ENCODE measurements at places on chromosomes 2 and 18.

GRCh38 chr2:159639071-159639470 is 22.7 kb upstream of the BAZ2B start:
- DNase-seq, result no peak

DNA sequence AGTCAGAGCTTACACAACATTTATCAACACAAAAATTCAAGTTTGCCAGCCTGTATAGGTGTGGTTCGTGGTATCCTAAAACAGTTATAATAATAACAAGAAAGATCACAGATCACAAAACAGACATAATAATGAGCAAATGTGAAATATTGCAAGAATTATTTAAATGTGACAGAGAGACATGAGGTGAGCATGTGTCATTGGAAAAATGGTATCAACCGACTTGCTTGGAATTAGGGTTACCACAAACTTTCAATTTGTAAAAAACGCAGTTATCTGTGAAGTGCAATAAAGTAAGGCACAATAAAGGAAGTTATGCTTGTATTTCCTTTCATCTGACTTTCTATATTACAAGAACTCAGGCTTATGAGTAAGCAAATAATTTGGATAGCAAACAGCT is 116.8 kb downstream of the IKZF2 start:
- DNase-seq, result no peak

- no peak for DNase-seq
Observed at GRCh38 chr2:129732630-129733026, 246.8 kb upstream of the RAB6C start.

GRCh38 chr2:42770288-42771131 is 6.6 kb upstream of the OXER1 start:
- DNase-seq, result no peak

DNA sequence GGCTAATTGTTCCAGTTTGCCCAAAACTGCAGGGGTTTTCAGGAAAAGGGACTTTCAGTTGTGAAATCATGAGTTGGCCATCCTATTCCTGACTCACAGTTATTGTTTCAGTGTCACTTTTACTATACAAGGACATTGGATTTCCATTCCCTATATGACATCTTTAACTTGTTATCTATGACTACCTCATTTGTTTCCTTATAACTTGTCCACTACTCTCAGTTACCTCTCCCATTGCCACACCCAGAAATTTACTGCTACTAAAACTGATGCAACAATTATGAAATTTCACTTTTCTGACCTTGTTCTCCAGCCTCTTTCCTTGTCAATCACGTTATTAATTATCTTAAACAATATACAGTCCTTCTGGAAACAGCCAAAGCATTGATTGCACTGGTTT is 116.5 kb upstream of the ZNF804A start:
- DNase-seq, result no peak

GRCh38 chr18:54218299-54218698 is 6.2 kb downstream of the MBD2 start:
- no peak for DNase-seq

DNA sequence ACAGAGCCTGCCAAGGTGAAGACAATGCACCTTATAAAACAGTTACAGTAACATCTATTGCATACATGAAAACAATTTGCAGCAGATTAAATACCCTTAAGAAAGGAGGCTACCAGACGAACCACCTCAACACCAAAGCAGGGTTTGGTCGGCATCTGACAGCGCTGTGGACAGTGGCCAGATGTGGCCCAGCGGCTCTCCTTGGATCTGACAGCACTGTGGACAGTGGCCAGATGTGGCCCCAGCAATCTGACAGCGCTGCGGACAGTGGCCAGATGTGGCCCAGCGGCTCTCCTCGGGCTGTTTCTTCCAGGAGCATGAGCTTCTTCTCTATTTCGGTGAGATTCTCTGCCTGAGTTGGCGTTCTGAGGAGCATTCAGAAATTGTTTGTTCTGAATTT is 211.6 kb downstream of the ANKRD30B start:
- no peak for DNase-seq

DNA sequence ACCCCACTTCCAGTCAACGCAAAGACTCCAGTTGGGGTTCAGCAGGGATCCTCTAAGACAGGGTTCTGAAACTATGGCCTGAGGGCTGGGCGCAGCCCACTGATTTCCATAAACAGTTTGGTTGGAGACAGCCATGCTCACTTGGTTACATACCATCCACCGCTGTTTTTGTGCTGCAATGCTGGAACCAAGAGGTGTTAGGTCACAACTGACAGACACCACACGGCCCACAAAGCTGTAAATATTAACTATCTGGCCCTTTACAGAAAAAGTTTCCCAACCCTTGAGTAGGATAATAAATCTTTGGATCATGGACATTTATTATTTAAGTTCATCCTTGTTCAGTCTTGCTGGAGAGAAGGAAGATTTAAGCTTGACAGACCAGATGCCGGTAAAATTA is 8.4 kb upstream of the CD226 start:
- DNase-seq, result no peak

DNA sequence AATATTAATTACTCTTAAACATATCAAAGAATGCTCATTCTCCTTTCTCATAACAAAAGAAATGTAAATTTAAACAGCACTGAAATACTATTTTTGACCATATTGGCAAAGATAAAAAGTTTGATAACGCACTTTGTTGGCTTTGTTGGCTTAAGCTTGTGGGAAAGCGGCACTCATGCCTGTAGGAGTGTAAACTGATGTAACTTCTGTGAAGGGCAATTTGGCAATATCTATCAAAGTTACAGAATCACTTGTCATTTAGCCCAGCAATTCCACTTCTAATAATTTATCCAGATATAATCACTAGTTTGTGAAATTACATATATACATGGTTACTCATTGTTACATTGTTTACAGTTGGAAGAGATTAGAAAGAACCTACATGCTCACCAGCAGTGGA is 311.8 kb upstream of the STON1 start:
- no peak for DNase-seq

- no peak for DNase-seq
Observed at GRCh38 chr18:77147418-77147852, 14.9 kb upstream of the MBP start.

GRCh38 chr2:96957244-96957643 is 29.1 kb downstream of the FAM178B start:
- no peak for DNase-seq

DNA sequence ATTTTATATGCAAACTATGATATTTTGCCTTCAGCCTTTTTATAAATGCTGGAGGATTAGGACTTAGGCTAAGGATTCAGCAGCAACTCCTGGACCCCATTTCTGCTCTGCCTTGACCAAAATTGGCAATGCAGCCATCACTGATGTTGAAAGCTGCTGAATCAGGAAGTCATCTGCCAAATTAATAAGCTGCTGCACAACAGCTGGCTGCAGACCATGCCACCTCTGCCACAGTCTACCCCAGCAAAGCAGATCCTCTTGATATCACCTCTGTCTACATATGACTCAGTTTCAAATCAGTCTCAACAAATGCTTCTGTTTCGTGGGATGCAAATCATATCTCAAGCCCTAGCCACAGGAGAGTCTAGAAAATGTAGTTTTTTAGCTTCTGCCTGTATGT is 7.1 kb upstream of the SOS1 start:
- no peak for DNase-seq

DNA sequence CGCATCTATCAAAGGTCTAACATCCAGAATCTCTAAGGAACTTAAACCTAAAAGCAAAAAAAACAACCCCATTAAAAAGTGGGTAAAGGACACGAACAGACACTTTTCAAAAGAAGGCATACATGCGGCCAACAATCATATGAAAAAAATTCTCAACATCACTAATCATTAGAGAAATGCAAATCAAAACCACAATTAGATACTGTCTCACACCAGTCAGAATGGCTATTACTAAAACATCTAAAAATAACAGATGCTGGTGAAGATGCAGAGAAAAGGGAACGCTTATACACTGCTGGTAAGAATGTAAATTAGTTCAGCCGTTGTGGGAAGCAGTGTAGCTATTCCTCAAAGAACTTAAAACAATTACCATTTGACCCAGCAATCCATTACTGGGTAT is 38.0 kb downstream of the PPP3R1 start:
- no peak for DNase-seq

DNA sequence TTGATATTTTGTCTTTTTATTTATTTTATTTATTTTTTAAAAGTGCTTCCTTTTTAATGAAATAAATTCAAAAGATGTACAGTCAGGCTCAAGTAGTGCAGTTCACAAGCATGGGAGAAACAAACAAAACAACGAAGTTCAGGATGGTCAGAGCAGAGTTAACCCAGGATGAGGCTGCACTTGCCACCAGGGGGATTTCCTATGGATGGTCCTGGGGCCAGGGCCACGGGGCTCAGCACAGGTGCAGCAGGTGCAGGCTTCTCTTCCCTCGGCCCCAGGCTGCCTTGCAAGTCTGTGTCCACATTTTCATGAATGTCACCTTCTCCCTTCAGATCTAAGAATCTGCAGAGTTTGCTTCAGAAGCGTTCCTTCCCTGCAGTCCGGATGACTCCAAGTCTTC is 76.5 kb downstream of the CDCA7 start:
- no peak for DNase-seq

GRCh38 chr2:190532581-190532980 is 1.9 kb downstream of the NEMP2 start:
- no peak for DNase-seq

- no peak for DNase-seq
Observed at GRCh38 chr2:128155970-128156369, 65.0 kb downstream of the UGGT1 start.

DNA sequence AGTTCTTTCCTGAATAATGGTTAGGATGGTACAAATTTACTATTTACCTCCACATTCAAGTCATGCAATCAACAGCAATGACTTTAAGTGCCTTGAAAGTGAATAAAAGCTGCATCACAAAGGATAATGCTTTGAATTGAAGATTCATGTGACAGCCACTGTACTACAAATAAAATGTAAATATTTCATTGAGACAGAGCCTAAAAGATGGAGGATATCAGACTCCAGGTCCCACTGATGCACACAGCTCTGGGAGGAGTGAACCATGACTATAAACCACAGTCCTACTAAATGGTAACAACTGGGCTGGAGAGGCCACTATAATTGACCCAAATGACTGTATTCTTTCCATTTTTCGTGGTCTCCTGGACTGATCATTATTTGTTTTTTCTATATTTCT is 576.9 kb downstream of the ADCYAP1 start:
- DNase-seq, result no peak

- DNase-seq, result no peak
Observed at GRCh38 chr2:222783592-222783991, 77.2 kb upstream of the ACSL3 start.

- no peak for DNase-seq
Observed at GRCh38 chr2:140122001-140122400, 1341.8 kb upstream of the NXPH2 start.

DNA sequence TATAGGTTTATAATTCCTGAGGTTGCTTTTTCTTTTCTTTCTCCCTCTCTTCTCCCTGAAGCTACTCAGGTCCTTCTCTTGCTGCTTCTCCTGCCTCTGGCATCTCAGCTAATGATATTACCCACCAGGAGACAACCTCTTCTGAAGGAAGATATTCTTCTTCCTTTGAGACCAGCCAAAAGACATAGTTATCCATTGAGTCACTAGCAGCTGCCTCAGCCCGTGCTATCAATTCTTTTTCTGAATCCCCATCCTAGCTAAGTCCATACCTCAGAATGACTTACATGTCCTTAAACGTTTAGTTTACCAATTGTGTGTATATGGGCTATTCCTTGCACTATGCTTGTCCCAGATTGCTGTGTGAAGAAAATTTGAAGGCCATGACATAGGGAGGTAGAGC is 25.0 kb upstream of the RNF103 start:
- no peak for DNase-seq

- DNase-seq, result no peak
Observed at GRCh38 chr2:227415538-227416424, 28.0 kb upstream of the SCYGR1 start.

DNA sequence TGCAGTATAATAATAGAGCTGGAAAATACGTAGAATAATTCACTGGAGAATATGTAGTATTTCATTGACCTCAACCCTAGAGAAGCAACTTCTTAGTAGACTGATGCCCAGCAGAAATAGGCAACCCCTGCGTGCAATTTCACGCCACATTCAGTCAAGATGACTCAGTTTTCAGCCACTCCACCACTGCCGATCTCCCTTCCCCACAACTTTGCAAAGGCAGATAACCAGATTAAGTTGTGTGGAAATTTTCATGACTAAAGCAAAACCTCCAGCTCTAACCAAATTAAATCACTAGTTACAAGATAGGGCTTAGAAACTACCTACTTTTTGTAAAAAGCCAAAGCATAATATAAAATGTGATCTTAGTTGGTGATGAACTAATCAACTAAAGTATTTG is 63.3 kb upstream of the STK17B start:
- DNase-seq, result no peak

DNA sequence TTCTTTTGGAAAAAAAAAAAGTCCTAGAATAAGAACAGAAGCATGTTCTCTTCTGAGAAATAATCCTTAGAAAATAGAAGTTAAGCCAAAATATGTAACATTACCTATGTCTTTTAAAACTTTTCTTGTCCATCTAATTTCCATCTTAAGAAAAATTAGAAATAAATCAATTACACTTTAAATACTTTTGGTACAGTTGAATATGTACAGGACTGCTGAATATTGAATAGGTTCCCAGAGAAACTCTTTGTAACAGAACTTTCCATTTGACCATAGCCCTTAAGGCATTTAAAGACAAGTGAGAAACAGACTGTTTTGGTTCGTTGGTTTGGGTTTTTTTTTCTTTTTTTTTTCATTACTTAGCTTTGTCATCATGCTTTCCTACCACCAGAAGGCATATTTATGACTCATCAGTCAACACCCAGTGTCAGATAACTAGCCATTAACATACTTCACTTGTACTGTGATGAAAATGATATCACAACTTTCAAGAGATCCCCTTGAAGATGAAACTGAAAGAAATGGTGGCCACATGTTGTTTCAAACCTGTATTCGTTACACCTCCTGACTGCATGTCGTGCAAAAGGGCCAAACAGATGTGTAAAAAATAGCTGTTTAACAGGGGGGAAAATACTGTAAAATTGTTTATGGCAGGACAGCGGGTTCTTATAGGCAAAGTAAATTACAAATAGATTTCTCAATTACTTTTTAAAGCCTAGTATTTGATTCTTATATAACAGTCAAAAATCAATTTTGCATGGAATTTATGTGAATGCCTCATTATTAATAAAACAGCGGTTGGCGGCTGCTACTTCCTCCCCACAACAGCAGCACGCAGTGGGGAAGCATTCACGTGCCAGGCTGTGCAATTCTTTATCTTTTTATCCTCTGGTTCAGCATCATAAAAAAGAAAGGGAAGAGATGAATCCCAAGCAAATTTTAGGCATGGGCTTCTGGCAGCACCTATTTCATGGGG is 280.7 kb upstream of the HNRNPA3 start:
- no peak for DNase-seq

GRCh38 chr2:54455563-54456361 is at the start of gene SPTBN1:
SPTBN1 (plus strand) TSS chr2:54456327; CDS start chr2:54526419, 70,092 bp downstream.
- no peak for DNase-seq

GRCh38 chr2:61962095-61962984 is 56.9 kb downstream of the COMMD1 start:
- DNase-seq, result no peak

GRCh38 chr2:38466876-38467767 is 90.0 kb upstream of the ATL2 start:
- DNase-seq, result no peak

- no peak for DNase-seq
Observed at GRCh38 chr2:232883116-232883721, 13.2 kb downstream of the SNORC start.
